ELR (cell line): ENCODE measurements at places on chromosomes 1 and 21.

DNA sequence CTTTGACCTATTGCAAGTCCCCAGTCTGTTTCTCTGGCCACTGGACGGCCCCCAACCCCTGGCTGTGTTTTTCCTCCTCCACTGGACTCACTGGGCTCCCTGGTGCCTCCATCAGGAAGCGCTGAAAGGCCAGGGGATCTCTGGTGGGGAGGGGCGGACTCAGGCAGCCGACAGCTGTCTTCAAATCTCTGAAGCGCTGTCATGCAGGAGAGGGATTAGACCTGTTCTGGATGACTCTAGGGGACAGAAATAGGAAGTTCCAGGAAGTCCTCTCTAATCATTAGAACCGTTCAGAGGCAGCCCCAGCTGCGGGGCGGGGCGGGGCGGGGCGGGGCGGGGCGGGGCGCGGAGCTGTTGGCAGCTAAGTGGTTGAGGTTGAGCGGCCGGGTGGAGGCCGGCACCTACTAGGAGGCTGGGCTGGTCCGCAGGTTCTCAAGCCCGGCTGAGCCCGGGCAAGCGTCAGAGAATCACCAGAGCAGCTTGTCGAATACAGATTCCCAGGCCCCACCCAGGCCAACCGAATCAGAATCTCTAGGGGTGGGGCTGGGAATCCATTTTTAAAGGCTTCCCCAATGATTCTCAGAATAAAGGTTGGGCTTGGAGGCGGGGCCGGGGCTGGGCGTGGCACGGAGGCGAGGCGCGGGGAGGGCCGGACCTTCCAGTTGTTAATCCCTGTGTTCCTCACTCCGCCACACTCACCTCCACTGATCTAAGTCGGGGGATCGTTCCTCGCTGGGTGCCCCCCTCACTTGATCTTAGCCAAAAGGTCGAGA, 11.4 kb upstream of the PHLDA3 start:
- peak; percentile 77 for DNase-seq

- no peak for DNase-seq
Observed at GRCh38 chr1:1677718-1678580, 14.6 kb downstream of the SLC35E2B start.

- DNase-seq, result no peak
Observed at GRCh38 chr1:19960591-19960990, 18.8 kb downstream of the PLA2G2A start.

- peak; percentile 73 for DNase-seq
Observed at GRCh38 chr1:111139324-111139955, 453 bp downstream of the DRAM2 start.

- peak; percentile 70 for DNase-seq
Observed at GRCh38 chr1:176559878-176560277, 96.9 kb downstream of the PAPPA2 start.

DNA sequence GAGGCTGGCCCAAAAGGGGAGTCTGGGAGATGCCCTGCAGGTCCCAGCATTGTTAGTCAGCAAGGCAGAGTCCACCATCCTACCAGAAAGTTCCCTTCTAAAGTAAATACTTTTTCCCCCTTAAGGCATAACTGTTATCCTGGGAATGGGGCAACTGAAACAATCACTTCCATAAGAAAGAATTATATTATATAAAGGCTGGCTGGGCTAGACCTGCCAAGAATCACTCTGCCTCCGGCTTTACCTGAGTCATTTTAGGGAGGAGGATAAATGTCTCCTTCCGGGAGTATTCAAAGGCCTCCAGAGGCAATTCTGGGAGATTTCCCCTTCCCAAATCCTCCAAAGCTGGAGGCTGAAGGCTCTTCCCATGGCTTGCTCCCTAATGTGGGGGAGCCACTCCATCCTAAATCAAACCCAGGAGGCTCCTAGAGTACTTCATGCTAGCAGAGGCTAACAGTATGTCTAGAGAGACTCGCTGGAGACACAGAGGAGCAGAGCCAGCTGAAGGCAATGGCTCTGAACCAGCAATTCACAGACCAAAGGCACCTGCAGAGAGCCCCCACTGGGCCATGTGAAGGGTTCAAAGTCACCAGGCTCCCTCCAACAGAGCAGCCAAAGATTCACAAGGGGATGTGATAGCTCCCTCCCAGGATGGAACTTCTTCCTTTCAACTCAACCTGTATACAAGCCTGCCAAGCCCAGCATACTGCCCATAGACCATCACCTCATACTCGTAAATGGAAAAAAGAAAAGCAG, 116.0 kb downstream of the ASTN1 start:
- no peak for DNase-seq

- DNase-seq, result no peak
Observed at GRCh38 chr21:37489553-37489952, 123.0 kb downstream of the DYRK1A start.

DNA sequence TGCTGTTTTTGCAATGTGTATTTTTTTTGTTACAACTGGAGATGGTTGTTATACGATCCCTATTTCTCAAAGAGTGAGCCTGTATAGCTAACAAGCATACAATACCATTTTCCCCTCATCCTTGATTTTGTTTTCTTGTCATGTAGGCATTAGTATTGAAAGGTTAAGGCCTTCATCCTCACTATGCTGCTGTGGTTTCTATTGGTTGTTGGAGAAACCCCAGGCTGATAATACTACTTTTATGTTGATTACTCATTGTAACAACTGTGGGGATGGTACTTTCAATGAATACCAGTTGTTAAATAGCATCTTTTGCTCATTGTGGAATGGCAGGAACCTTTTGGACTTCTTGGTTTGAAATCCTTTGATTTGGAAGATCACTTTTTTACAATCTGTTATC, 39.0 kb upstream of the MACF1 start:
- no peak for DNase-seq

DNA sequence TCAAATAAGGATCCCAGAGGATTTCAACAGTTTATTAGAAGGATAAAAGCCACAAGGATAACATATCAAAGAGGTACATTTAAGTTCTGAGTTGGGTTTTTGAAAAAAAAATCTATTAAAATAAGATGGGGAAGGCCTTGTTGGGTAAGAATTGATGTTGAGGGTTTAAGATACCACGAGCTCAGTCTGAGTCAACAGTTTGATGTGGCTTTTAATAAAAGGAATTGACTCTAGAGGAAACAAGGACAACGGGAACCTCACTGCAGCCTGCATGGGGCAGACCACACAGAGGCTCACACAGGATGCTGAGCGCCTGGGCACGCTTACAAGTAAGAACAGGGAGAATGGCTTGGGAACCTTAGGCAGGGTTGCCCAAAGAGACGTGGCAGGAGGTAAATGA, 107.5 kb downstream of the TIAM1 start:
- peak; percentile 9 for DNase-seq

- DNase-seq, result no peak
Observed at GRCh38 chr1:191174298-191174697, 696.6 kb upstream of the BRINP3 start.

GRCh38 chr1:199815947-199816346, 211.6 kb upstream of the NR5A2 start:
- no peak for DNase-seq
